Mesothelial cell of epicardium (in vitro differentiated cells): ENCODE measurements at places on chromosomes 2 and 18. TPM values are rescaled to one million over a fixed set of nuclear protein-coding genes. Genes with fewer than 3 reads are reported as not detected.

GRCh38 chr2:62296832-62297623 is 101.1 kb downstream of the B3GNT2 start:
- no peaks in the 10 kb centered on the region for H3K27me3 ChIP-seq
- DNase-seq = no peak
- H3K4me3 ChIP-seq = no peak overlapping the region
- H3K36me3 ChIP-seq = no peaks in the 10 kb centered on the region

PJVK gene
- 12.1 to 13.8 TPM (median 12.2 TPM) in 3 replicates for total RNA-seq

DNA sequence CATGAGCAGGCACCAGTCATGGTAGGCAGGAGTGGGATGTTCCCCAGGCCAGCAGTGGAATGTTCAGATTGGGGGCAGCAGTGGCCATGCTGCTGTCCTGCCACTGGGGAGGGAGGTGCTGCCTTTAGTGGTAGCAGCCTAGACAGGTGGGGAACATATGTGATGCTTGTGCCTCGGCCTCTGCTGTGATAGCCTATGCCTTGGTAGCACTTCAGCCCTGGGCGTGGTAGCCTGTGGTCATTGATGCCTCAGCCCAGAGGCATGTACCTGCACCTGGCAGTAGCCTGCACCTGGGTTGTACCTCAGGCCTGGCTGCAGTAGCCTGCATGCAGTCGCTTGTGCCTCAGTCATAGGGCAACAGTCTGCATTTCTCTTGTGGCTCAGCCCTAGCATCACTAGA is 7.1 kb downstream of the RFTN2 start:
- H3K36me3 ChIP-seq = peaks cover 17% of the 10 kb centered on the region
- no peak for DNase-seq
- H3K4me1 ChIP-seq = no peaks in the 10 kb centered on the region

SCN9A gene
- 1.5 to 2.5 TPM (median 1.7 TPM) in 3 replicates for total RNA-seq

DNA sequence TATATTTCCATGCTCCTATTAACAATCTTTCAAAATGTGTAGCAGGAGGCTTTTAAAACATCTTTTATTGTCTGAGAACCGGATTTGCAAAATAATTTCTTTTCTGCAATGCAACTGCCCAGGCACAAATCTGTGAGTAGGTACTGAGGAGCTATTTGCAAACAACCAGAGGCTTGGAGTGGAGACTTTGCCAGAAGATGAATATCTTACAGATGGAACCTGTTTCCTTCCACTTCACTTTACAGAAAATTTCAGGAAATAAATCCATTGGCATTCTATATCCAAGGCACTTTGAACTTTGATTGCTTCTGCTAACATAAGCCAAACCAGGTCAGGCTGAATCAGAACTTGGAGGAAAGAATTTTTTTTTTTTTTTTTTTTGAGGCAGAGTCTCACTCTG is 237.4 kb upstream of the REV1 start:
- peaks cover 22% of the 10 kb centered on the region for H3K4me1 ChIP-seq
- H3K27me3 ChIP-seq = no peaks in the 10 kb centered on the region
- DNase-seq = no peak
- peak overlapping the region; percentile 21 for H3K27ac ChIP-seq
- no peaks in the 10 kb centered on the region for H3K36me3 ChIP-seq
- H3K4me3 ChIP-seq = no peak overlapping the region

PAPOLG gene
- 22.0 to 24.7 TPM (median 23.5 TPM) in 3 replicates for total RNA-seq

DNA sequence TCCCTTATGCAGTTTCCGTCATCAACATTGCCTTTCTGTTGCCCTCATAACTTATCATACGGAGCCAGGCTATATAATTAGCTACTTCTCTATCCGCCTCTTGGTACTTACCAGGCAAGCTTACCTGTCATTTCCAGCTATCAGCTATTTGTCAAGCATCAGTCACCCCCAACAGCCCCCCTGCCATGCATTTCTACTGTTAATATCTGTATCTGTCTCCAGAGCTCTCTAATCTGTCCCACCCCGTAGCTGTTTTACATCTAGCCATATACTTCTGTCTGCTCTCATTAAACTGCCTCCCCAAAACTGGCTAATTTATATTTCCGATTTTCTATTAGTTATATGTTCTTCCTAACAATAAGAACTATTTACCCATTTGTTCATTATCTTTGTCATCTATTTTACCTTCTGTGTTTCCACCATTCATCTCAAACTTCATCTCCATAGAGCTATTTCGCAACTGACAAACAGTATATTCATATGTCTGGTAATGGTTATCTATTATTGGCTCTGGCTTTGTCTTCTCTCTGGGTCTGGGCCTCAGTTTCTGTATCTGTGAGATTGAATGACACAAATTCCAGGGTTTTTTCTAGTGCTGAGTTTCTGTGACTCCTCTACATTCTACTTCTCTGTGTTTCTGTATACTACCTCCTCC is 9.6 kb downstream of the EMX1 start:
- no peaks in the 10 kb centered on the region for H3K36me3 ChIP-seq
- H3K4me3 ChIP-seq = no peak overlapping the region
- peak; percentile 17 for DNase-seq

ARHGAP15 gene
- 0.34 to 0.51 TPM (median 0.38 TPM) in 3 replicates for total RNA-seq

DNA sequence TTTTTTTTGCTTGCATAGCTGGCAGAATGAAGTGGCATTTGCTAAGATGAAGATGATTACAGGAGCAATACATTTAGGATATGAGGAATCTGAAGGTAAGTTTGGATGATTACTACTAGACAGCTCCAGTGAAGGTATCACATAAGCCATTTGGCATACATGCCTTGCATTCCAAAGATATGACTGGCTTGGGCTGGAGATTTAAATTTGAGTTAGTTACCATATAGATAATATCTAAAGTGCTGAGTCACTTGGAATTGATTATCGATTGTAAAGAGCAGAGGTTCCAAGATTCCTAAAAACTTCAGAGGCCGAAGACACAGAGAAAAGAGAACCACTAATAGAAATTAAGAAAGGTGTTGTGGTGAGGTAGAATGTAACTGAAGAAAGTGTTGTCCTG is 1026.4 kb downstream of the DSC3 start:
- H3K4me1 ChIP-seq = peaks cover 7% of the 10 kb centered on the region
- H3K27ac ChIP-seq = no peak overlapping the region
- H3K27me3 ChIP-seq = no peaks in the 10 kb centered on the region
- H3K4me3 ChIP-seq = no peak overlapping the region
- DNase-seq = no peak

SIX2 gene
- 0.11 TPM in 1 of 3 replicates, not detected in the others for total RNA-seq

CCDC138 gene
- 20.4 to 22.6 TPM (median 21.3 TPM) in 3 replicates for total RNA-seq

C2orf92 gene
- total RNA-seq = 17.9 to 20.2 TPM (median 20.0 TPM) in 3 replicates

SEPTIN10 gene
- total RNA-seq = 64.9 to 69.2 TPM (median 69.1 TPM) in 3 replicates

AGXT gene
- total RNA-seq = not detected in 3 replicates
